ENCODE measurements at places on chromosomes 2 and 18. TPM values are rescaled to one million over a fixed set of nuclear protein-coding genes. Genes with fewer than 3 reads are reported as not detected.

DNA sequence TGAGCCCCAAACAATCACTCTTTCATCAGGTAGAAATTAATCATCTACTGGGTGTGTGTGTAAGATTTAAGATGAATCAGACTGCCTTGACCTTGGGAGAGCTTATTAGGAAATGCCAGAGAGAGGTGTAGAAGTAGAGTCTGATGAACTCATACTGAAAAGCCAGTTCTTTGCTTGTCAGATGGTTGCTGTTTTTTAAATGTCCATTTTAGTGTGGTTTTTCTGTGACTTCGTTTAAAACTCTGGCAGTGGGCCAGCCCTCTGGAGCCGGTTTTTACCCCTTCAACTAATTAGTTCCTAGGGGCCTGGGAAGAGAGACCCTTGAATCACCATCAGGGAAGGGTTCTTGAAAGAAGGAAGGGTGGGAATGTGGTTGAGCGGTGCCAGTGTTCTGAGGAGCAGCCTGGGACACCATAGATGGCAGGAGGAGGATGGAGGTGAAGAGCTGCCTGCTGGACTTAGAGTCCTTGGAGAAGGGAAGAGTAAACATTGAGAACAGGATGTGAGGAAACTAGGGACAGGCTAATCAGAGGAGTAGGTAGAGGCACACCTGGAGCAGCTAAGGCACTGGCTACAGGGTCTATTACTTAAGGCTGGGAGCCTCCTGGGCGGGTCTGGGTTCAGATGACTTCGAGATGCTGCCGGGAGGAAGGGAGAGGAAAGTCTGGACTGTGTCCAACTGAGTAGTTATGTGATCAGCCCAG, 66.1 kb downstream of the LRRFIP1 start:
- peak; percentile 80 for DNase-seq

GRCh38 chr2:85718009-85718391, 23.8 kb downstream of the GNLY start:
- no peak for DNase-seq

DNA sequence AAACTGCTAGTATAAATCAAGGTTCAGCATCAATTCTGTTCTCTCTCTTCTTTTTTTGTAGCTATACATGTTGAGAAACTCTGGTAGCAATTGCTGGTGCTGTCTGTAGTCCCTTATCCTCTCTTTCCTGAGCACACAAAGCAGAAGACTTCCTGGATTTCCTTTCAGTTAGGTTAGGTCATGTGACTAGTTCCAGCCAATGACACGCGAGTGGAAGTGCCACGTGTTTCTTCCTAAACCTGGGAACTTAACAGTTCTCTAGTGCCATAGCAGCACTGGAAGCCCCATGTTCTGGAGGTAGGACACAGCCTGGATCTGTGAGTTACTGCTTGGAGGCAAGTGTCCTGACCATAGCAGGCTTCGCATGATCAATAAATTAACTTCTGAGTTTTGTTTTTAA, 125.9 kb downstream of the PLA2R1 start:
- DNase-seq = no peak

- DNase-seq = no peak
Observed at GRCh38 chr2:57884281-57884680, 162.3 kb upstream of the VRK2 start.

DNA sequence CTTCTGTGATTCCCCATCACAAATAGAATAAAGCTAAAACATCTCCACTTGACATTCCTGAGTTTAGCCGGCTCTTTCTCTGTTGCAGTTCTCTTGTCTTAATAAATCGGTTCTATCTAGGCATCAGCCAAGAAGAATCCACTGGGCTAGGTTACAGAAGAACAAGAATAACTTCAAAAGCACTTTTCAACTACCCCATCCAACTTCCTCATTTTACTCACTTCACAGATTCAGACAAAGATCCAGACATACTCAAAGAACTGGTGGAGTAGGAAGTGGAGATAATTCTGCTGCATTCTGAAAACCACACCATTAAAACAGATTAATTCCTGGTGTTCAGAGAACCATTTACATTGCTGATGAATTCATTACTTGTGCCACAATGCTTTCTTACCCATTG, 9.6 kb upstream of the ALPK2 start:
- no peak for DNase-seq

- peak; percentile 80 for DNase-seq
Observed at GRCh38 chr2:60948926-60949579, 67.7 kb downstream of the REL start.

GRCh38 chr2:232611559-232612218, 21.7 kb upstream of the EFHD1 start:
- peak; percentile 96 for DNase-seq

DNA sequence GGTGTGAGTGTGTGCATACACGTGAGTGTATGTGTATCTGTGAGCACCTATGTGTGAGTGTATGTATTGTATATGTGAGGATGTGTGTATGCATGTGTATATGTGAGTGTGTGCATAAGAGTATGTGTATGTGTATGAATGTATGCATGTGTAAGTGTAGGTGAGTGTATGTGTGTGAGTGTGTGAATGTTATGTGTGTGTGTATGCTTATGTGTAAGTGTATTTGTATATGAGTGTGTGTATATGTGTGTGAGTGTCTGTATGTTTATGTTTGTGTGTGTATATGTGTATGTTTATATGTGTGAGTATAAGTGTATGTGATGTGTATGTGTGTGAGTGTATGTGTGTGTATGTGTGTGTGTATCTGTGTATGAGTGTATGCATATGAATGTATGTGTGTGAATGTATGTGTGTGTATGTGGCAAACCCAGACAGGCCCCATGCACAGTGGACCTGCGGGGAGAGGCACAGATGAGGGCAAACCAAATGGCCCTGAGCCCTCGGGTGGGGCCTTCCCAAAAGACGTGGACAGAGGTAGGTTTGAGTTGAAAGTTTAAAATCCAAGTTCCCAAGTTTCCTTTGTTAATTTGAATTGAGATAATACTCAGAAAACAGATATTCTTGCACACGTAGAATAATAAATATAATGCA, 51.5 kb downstream of the EDAR start:
- no peak for DNase-seq

DNA sequence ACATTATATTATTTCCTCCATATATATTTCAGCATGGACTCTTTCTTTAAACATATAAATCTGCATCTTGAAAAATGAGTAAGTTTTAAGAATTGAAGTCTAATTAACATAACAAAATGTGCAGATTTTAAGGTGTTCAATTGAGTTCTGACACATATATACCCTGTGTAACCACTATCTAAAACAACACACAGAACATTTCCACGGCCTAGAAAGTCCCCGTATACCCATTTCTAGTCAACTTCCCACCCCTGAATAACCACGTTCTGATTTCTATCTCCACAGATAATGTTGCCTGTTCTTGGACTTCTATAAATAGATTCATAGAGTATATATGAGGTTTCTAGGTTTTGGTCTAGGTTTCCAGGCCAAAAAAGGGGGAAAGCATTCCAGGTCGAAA, 87.5 kb downstream of the AAK1 start:
- no peak for DNase-seq

DNA sequence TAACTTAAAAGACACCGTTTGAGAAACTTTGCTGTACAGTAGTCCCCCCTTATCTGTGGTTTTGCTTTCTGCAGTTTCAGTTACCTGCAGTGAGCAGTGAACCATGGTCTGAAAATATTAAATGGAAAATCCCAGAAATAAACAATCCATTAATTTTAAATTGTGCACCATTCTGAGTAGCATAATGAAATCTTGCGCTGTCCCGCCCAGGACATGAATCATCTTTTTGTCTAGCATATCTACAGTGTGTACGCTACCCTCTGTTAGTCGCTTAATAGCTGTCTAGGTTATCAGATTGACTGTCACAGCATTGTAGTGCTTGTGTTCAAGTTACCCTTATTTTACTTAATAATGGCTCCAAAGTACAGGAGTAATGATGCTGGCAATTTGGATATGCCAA, 6.1 kb downstream of the ARPC2 start:
- DNase-seq = peak; percentile 48

DNA sequence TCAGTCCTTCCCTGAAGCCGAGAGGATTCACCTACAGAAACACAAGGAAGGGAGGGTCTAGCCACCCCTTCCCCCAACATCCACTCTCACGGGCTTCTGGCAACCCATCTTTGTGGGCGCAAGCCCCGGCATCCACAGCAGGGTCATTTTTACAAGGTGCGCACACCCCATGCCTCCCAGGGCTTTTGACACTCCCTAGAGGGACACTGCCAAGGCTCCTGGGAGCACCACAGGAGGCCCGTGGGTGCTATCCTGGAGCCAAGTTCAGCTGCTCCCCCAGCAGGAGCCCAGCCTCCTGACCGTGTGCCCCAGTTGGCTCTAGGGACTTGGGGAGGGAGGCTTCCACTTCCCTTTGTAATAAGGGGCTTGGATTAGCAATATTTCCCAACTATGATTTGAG, 251.6 kb downstream of the TNS1 start:
- DNase-seq = no peak

DNA sequence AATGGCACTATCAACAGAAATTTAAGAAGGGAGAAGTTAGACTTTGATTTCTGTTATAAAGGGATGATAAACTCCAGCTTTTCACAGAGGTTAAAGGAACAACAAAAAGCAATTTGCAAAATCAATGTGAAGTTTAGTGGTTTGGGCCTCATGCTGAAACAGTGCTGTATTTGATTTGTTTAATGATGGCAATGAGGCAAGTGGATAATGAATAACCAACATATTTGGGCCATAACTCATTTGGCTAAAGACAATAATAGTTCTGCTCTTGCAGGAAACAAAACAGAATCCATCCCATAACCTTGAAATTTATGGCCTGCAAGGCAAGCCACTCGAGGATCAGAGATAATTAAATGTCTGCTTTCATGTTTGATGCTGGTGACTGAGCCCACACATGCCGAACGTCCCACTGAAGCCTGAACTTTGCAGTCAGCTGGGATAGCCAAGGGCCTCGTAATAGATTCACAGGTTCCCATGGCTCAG, 56.5 kb downstream of the TPGS2 start:
- DNase-seq = no peak

DNA sequence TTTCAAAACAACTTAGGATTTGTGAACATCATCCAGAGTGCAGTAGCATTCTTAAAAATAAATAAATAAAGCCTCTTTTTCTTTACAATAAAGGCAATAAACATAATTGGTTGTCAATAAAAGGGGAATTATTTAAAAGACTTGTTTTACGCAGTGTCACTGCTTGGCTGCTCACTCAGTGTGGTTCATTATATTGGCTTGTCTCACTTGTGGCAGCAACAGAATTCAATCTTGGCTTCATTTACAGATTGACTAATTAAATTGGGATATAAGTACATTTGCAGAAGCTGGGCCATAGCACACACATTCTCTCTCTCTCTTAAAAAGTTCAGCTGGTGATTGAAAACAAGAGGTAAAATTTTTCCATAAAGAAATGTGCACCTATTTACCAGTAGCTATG, 1027.6 kb downstream of the LRP1B start:
- no peak for DNase-seq

DNA sequence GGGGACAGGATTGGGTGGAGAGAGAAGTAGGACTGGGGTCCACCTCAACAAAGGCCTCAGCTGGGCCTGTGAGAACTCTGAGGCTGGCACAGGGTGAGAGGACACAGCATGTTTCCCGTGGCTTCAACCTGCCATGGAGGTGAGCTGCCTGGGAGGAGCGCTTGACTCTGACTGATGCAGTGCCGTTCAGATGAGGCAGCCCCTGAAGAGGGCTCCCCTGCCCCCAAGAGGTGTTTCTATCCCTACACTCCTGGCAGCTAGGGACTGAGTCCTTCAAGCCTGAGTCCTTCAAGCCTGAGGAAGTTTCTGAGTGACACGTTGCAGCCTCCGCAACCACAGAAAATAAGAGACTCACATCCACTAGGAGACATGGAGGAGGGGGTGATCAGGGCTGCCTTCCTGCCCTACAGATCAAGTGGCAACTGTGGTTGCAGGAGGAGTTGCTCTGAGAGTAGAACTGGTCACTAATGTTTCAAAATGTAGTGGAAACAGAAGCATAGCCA, 49.6 kb upstream of the TMEM177 start:
- DNase-seq = no peak

DNA sequence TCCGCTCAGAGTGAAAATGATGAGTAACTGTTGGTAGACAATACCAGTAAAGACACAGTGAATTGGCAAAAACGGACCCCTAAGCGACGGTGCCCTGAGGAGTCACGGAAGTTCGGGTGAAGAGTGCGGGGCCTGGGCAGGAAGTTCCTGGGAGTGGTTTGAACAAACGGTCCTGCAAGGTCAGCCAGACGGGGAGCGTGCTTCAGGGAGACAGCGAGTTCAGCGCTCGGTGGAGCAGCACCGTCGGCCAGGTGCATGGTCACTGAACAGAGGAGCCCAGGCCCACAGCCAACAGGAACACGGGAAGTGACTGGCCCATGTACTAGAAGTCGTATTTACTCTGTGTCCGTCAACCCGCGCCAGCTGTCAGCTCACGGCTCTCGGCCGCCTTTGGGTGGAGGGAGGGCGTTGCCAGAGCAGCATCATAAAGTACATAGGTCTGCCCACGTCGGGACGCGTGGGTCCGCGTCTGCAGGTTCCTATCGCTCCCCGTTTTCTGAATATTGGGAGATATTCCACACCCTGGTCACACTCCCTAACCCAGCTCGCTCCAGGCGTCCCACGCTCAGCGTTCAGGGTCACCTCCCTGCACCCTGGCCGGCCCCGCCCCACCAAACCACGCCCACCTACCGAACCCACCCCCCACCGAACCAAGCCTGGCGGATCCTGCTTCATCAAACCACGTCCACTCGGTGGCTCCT, 75.6 kb upstream of the UXS1 start:
- peak; percentile 34 for DNase-seq

- DNase-seq = no peak
Observed at GRCh38 chr2:188787021-188787657, 187.0 kb upstream of the COL3A1 start.

DNA sequence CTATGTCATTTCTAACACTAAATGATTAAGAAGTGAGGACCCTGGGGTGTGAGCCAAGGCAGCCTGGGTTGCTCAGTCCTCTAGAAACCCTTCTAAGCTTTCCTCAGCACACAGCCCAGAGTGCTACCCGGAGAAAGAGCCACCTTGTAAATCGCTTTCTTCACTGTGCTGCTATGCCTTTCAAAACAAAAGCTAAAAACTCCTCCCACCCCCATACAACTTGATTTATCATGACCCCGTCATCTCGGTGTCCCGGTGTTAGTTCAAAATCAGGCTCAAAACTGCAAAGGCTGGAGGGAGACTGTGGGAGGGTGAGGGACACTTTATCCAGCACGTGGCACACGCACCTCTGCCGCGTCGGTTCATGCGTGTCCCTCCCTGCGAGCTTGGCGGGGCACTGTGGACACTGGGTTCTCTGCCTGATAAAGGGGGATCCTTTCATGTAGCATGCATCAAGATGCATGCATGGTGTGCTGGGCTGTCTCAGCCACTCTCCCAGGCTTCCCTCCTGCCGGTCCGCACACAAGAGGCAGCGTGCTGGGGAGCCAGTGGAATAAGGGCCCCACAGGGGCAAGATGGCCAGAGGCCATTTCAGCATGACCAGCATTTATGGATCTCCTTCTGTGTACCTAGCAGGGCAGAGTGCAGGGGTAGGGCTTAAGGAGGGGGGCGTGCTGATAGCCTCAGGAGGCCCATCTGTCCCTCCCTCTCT, 170.4 kb downstream of the SMAD7 start:
- DNase-seq = no peak

- peak; percentile 75 for DNase-seq
Observed at GRCh38 chr18:12041561-12041960, 52.1 kb upstream of the ANKRD62 start.

OSBPL6 gene
- total RNA-seq = 26.2 TPM

ALLC gene
- not detected for total RNA-seq

CTAGE1 gene
- total RNA-seq = not detected

TMEFF2 gene
- not detected for total RNA-seq

POTEE gene
- not detected for total RNA-seq

CIB4 gene
- total RNA-seq = not detected

FBLN7 gene
- 0.07 TPM for total RNA-seq

FAM237A gene
- not detected for total RNA-seq

Data from MCF 10A (cell line).